ENCODE measurements at places on chromosomes 3 and 15.

DNA sequence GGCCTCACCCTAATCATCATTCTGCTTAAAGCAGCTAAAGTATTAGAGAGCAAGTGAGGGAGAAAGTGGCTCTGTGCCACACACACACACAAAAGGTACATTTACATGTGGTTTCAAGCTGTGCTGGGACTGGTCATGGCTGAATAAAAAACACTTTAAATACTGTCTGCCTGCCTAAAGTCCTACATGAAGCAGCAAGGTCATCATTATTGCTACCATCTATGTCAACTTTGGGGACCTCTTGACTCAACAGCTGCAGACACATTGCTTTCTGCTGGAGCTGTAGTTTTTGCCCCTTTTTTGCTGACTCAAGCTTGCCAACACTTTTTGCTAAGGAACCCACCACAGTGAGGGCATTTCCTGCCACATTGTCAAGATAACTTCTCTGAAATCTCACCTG is 1237.9 kb downstream of the ROBO2 start:
- no peak for DNase-seq

DNA sequence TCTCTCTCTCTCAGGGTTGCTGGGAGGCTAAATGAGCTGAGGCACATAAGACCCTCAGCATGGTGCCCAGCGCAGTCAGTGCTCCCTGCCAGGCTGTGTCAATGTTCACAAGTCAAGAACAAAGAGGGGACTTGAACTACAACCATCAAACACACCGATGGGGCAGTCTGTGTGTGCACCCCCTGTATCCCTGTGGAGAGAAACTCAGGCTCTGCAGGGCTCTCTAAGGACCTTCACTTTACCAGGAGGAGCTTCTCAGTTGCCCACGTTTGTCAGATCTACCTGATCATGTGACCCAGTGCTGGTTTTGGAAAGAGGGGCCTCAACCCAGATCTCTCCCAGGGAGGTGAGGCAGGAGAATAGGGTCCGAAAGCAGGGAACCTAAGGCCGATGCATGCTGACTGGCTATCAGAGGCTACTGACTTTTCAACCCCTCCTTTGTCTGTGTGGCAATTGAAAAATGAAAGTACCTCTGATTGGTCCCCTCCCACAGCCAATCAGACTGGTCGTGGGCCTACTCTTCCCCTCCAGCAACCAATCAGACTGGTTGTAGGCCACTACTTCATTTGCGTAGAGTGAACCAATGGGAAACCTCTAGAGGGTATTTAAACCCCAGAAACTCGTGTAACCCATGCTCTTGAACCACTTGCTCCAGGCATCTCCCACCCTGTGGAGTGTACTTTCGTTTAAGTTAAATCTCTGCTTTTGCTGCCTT is 34.0 kb downstream of the RHCG start:
- no peak for DNase-seq

DNA sequence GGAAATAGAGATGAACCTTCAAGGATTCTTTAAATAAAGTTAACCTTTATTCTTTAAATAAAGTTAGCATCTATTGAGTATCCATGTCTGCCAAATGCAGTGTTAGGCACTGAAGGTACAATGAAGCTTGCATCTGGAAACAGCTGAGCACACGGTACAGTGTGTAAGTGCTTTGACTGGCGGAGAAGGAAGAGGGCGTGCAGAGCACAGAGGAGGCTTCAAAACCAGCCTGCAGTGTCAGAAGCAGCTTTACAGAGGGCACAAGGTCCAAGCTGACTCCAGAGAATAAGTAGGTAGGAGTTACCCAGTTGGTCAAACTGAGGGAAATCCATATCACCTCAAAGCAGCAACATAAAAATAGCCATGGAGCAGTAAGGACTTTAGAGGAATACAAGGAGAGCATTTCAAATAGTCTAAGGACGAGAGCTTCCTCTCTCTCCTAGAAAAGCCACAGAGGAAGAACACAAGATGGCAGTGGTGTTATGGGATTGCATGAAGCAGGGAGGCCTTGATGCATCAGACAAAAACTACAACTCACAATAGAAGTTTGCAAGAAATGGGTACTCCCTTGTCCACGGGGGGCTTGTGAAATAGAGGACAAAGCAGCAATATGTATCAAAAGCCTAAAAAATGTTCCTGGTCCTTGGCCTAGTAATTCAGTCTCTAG is 60.3 kb upstream of the PPP2R3A start:
- DNase-seq, result no peak

DNA sequence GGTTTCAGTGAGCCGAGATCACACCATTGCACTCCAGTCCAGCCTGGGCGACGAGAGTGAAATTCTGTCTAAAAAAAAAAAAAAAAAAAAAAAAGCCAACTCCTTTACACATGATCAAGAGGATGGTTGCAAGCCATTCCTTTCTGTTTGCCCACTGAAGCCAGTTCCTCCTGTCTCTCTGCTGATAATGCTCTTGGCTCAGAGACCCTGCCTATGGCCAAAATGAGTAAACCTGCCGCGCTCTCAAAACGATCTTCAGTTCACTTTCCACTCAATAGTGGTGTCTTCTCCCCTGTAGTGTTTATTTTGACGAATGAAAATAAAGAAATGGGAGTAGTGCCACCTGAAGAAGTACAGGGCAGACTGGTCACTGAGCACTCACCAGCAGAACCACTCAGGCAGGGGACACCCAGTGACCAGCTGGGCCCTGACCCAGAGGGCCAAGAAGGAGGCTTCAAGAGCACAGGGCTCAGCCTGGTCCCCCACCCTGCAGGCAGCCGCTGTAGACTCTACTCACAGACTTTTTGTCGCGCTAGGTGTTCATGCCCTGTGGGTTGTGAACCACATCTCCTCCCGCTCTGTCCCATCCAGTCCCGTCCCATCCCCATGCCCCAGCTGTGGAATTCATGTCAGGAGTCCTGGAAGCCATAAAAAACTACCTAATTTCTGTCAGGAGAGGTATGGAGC is 23.6 kb downstream of the GRAMD2A start:
- DNase-seq, result no peak

DNA sequence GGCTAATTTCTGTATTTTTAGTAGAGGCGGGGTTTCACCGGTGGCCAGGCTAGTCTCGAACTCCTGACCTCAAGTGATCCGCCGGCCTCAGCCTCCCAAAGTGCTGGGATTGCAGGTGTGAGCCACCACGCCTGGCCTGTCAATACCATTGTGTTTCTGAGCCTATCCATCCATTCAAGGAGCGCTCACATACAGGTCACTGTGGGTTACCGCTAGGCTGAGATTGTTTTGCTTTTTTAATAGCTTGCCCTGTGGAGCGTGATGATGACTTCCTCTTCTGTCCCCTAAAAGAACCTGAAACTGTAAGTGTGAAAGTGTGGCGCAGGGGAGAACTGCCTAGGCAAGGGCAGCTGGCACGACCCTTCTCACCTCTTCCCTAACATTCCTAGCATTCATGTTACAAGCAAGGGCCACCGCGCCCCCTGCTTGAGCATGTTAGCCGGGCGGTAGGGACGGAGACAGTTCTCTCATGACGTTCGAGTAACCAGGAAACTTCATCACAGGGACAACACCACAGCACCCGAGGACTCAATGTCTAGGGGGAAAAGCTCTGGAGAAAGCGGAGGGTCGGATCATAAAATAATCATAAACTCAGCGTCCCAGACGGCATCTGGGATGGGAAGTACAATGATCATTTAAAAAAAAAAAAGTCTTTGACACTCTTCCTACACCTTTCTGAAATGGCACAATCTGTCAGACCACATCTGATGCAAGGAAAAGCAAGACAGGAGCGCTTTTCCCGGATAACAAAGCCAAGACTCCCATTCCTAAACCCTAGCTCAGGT is 790 bp downstream of the LAMP3 start:
- no peak for DNase-seq

DNA sequence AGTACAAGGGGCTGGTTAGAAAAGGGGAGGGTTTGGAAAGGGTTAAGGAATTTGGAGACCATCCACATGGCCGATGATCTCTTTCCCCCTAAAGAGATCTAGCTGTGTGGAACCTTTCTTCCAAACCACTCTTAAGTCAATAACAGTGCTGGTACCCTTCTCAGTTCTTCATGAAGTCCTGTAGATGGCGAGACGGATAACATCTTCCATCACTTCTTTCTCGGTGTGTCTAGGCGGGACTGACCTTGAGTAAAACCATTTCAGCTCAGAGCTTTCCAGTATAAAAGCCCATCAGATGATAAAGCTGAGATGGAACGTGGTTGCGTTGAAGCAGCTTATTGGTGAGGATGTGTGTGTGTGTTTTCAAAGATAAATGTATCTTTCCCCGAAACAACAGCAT is 151.5 kb upstream of the BHLHE40 start:
- no peak for DNase-seq

DNA sequence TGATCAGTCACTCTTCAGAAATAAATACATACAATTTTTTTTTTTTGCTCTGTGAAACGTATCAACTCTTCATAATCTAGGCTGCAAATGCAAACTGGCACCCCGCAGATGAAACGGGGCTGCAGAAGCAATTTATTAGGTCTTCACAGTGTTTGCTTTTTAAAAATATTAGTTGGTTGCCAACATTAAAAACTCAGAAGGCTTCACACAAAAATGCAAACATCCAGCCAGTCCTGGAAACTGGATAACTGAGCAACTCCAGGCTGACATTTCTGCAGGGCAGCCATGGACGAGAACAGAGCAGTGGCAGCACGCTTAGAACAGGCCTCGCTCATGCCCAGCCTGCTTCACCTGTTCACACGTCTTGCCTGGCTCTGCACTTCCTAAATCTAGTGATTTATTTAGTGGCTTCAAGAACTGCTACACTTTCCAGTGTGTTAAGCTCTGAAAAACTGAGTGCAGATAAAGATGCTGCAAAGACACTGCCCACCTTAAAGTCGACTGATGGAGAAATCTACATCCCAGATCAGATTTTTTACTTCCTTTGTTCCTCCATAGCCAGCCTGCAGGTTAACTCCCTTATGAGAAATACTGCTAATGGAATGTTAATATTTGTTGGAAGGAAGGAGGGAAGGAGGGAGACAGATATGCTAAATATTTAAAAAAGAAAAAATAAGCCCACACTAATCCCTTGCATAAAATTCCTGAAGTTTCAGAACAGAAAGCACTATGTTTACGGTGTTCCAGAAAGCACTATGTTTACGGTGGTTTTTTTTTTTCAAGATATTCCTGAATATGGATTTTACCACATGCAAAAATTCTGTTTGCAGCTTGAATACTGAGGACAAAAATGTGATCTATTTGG is 53.6 kb downstream of the SETMAR start:
- no peak for DNase-seq

DNA sequence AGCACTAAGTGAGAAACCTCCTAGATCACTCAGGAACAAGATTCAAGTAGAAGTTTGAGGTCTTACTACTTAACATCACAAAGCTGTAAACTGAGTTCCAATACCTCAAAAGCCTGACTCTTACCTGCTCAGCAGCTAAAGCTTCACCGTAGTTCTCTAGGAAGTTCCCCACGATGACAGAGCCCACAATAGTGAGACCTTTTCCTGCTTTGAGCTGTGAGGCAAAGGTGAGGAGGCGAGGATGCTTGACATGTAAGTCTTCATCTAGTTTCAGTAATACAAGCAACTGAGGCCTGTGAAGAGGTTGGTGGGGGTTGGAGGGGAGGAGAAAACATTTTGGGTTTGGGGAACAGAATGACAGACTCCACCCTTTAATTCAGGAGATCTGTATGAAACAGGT is 15.7 kb downstream of the EMC4 start:
- DNase-seq, result no peak

GRCh38 chr15:90586948-90587347 is 57.2 kb downstream of the CRTC3 start:
- no peak for DNase-seq

DNA sequence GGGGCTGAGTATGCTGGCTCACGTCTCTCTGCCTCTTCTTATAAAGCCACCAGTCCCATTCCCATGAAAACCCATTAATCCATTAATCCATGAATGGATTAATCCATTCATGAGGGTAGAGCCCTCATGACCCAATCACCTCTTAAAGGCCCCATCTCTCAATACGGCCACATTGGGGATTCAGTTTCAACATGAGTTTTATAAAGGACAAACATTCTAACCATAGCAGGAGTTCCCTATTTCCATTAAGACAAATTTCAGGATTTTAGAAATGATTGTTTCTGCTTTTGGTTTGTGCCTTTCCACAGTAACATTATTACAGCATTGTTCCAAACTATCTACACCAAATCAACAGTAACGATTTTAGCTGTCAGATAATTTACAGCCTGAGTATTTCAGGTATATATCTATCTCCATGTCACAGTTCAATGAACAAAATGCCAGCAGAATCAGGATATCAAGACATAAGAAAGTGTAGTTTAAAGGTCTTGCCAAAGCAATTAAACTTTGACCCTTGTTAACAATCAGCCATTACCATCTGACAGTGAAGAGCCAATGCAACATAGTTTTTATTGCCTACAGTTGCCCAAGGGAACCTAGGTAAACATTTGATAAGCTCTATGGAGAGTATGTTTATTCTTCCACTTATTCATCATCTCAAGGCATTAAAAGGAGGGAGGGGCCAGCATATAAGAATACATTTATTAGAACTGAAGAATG is 3.8 kb downstream of the TSPAN3 start:
- DNase-seq, result no peak

DNA sequence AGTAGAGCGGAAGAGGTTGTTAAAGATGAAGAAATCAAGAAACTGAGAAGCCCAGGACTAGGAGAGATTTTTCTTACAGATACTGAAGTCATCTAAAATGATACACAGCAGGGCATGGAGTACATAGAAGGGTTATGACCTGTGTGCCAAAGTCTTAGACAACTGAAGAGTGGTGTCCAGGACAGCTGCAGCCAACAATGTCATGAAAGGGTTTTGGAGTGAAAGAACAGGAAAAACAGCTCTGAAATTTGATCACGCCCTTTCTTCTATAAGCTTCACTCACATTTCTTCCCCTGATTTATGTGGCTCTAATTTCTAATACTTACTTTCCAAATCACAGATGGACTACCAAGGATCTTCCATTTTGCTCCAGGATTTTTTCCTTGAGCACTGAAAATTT is 3.0 kb downstream of the CFAP20DC start:
- DNase-seq, result no peak

DNA sequence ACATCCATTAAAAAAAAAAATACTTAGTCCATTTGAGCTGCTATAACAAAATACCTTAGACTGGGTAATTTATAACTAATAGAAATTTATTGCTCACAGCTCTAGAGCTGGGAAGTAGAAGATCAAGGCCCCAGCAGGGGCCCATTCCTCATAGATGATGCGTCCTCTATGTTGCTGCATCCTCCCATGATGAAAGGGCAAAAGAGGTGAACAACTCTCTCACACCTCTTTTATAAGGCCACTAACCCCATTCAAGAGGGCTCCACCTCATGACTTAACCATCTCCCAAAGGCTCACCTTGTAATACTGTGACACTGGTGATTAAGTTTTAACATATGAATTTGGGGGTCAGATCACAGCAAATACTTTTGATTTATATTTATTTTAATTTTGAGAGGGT is 3.0 kb upstream of the TLNRD1 start:
- DNase-seq, result no peak

DNA sequence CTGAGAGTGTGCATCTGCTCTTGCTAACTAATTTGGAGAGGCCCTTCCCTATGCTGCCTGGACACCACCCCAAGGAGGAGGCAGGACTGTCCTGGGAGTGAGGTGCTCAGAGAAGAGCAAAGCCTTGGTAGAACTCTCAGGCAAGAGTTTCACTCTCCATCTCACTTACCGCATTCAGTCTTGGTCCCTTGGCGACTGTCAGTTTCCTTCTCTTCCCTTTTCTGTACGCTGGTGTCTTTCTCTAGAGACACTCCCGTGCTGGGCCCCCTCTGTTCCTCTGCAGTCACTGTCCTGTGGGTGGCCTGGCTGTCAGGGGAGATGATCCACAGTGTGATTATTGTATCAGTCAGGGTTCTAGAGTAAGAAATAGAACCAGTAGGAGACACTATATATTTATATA is 44.0 kb downstream of the IDH2 start:
- DNase-seq, result no peak

All from cerebellar nuclear complex (tissue), 1 donor.